ENCODE measurements at places on chromosomes 3 and 15. TPM values are rescaled to one million over a fixed set of nuclear protein-coding genes. Genes with fewer than 3 reads are reported as not detected.
A peak's percentile ranks its signal among the peaks of the same experiment; 100 is the strongest.

- peaks cover 5% of the 10 kb centered on the region for H3K4me1 ChIP-seq
- no peaks in the 10 kb centered on the region for H3K36me3 ChIP-seq
- no peak overlapping the region for H3K4me3 ChIP-seq
- no peaks in the 10 kb centered on the region for H3K27me3 ChIP-seq
- DNase-seq = no peak
These were observed 187.3 kb downstream of the UBE2E2 start for GRCh38 chr3:23390446-23390845.

CCDC33 gene
- total RNA-seq = not detected

DNA sequence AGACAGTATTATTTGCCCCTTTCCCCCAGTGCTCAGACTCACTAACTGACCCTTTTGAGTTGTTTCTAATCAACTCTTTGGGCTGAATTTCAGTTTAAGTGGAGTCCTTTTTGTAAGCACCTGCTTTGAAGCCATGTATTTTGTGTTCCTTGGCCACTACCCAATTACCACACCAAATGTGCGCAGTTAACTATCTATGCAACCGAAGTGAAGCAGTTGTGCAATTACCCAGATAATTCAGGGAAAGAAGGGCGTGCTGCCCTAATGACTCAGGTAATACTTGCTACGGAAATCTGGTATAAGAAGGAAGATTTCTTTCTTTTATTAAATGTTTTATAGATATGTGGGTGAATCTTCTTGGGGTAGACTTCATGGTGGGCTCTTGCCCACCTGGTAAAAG is 371.9 kb upstream of the TBL1XR1 start:
- no peak for DNase-seq
- H3K27me3 ChIP-seq = no peaks in the 10 kb centered on the region

DNA sequence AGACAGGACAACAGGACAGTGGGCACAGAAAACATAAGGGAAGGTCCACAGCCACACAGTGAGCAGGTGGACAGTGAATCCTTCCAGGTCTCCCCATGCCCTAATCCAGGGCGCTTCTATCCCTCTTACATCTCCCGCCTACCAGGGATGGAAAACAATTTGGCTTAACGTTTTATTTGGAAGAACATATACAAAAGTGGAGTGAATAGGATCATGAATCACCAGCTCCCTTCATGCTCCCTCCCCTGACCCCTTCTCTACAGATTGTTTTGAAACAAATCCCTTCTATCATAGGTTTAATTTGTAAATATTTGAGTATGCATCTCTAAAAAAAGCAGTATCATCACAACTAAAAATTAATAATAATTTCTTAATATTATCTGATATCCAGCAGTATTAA is 52.5 kb downstream of the CLDN11 start:
- DNase-seq = no peak
- no peak overlapping the region for H3K27ac ChIP-seq
- H3K4me3 ChIP-seq = no peak overlapping the region
- no peaks in the 10 kb centered on the region for H3K36me3 ChIP-seq
- H3K27me3 ChIP-seq = no peaks in the 10 kb centered on the region

- H3K4me1 ChIP-seq = peaks cover 3% of the 10 kb centered on the region
- no peaks in the 10 kb centered on the region for H3K36me3 ChIP-seq
- no peak for DNase-seq
- peaks cover 76% of the 10 kb centered on the region for H3K27me3 ChIP-seq
- H3K4me3 ChIP-seq = no peak overlapping the region
- H3K27ac ChIP-seq = no peak overlapping the region
These were observed 126.7 kb downstream of the ARNT2 start for GRCh38 chr15:80530737-80531365.

- H3K36me3 ChIP-seq = no peaks in the 10 kb centered on the region
- no peaks in the 10 kb centered on the region for H3K27me3 ChIP-seq
- peak; percentile 51 for DNase-seq
- H3K27ac ChIP-seq = peak within 1 kb of the TSS; percentile 4
- peaks cover 25% of the 10 kb centered on the region for H3K4me1 ChIP-seq
These were observed at the start of gene TYRO3 for GRCh38 chr15:41558400-41559238. Gene TYRO3, plus strand, starts transcription at chr15:41559212. Its CDS starts 46 bp downstream, at chr15:41559258.

AQR gene
- 34.2 TPM for total RNA-seq

GRCh38 chr3:158058495-158059130 is 47.6 kb downstream of the SHOX2 start:
- H3K27me3 ChIP-seq = no peaks in the 10 kb centered on the region
- H3K4me3 ChIP-seq = no peak overlapping the region
- peaks cover 19% of the 10 kb centered on the region for H3K4me1 ChIP-seq
- H3K27ac ChIP-seq = no peak overlapping the region
- DNase-seq = no peak

- peak; percentile 89 for DNase-seq
- H3K4me1 ChIP-seq = peaks cover 46% of the 10 kb centered on the region
- no peaks in the 10 kb centered on the region for H3K27me3 ChIP-seq
- H3K36me3 ChIP-seq = no peaks in the 10 kb centered on the region
- peak overlapping the region; percentile 27 for H3K27ac ChIP-seq
These were observed 408.1 kb upstream of the ZNF385D start for GRCh38 chr3:22159004-22159695.

DNA sequence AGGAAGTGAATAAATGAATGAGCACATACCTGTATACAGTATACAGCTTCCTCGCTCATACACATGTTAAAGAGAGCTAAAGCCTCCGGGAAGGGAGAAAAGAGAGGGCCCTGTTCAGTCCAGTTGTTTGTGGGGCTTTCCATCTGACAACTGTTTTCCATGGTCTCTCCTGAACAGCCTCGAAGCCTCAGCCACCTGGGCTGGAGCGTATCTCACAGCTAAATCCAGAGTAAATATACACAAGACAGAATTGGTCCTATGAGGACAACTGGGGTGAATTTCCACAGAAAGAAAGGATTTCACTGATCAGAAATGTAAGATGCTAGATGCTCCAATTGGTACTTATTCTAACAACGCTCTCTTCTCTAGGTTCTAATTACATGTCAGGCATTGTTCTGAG is 103.5 kb downstream of the LIPC start:
- DNase-seq = no peak
- H3K4me3 ChIP-seq = no peak overlapping the region
- no peaks in the 10 kb centered on the region for H3K36me3 ChIP-seq

- no peaks in the 10 kb centered on the region for H3K27me3 ChIP-seq
- H3K27ac ChIP-seq = no peak overlapping the region
- H3K4me3 ChIP-seq = no peak overlapping the region
- no peaks in the 10 kb centered on the region for H3K36me3 ChIP-seq
- H3K4me1 ChIP-seq = peaks cover 10% of the 10 kb centered on the region
These were observed 102.4 kb upstream of the IGSF10 start for GRCh38 chr3:151563305-151563704.

GOLGA6D gene
- not detected for total RNA-seq

- no peaks in the 10 kb centered on the region for H3K36me3 ChIP-seq
- no peak overlapping the region for H3K27ac ChIP-seq
- no peak for DNase-seq
These were observed 85.1 kb downstream of the ZBTB20 start for GRCh38 chr3:115062009-115062408.

DNA sequence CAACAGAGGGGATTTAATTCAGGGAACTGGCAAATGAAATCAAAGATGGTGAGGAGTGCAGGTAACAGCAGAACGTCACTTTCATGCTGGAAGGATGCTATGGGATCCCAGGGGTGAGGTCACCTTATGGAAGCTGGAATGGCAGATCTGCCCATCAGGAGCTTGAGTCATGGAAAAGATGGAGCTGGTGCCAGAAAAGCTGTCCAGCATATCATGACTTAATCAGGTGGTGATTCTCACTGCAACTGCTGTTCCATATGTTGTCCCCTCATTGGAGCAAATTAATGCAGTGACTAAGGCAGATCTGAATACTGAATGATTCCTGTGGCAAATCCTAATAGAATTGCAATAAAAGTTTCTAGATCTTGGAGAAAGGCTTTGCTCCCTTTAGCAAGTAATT is 38.4 kb downstream of the HHLA2 start:
- no peak overlapping the region for H3K27ac ChIP-seq
- DNase-seq = peak; percentile 46
- H3K36me3 ChIP-seq = no peaks in the 10 kb centered on the region
- no peaks in the 10 kb centered on the region for H3K4me1 ChIP-seq
- no peak overlapping the region for H3K4me3 ChIP-seq

DNA sequence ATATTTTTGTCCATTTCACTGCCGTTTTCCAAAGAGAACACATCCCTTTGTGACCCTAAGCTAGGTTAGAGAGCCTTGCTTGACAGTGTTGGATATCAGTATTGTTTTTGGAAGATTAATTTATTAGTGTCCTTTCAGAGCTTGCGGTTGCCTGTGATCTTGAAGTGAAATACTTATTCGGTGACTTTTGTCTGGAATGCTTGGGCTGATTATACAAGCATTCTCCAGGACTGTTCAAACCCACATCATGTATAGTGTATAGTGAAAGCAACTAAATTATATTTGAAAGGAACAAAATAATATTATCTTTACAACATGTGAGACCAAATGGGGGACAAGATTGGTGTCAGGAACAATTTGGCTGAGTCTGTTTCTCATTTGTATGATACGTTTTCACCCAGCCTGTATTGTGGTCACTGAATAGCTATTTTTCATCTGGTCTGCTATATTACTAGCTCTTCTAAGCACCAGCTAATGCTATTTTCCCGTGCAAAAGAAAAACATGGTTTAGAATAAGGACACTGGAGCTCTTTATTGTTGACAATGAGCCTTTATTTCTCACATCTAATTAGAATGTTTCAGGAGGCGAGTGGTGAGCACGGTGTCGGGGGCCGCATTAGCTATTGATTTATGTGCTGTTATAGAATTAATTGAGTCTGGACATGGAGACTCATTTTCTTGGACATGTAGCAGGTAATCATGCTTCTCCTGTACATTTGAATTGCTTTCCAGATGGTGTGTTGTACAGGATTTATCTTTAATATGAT is 158.1 kb downstream of the APBA2 start:
- H3K4me3 ChIP-seq = no peak overlapping the region
- no peaks in the 10 kb centered on the region for H3K27me3 ChIP-seq
- DNase-seq = no peak

CCR1 gene
- not detected for total RNA-seq

DNA sequence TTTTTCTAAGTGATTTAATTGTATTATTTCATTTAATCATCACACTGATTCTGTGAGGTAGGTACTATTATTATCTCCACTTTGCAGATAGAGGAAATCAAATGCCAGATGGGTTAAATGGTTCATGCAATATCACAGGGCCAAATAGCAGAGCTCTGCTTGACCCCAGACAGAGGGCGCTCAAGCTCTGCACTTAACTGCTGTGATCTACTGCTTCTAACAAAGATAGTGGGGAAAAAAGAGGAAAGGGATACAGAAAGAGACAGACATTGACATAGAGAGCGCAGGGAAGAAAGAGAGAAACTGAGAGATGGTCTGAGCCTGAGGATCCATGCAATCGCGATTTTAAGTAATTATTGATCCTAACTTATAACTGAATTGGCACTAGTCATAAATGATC is 279.1 kb upstream of the THRB start:
- no peaks in the 10 kb centered on the region for H3K4me1 ChIP-seq
- DNase-seq = peak; percentile 65
- H3K4me3 ChIP-seq = no peak overlapping the region

DNA sequence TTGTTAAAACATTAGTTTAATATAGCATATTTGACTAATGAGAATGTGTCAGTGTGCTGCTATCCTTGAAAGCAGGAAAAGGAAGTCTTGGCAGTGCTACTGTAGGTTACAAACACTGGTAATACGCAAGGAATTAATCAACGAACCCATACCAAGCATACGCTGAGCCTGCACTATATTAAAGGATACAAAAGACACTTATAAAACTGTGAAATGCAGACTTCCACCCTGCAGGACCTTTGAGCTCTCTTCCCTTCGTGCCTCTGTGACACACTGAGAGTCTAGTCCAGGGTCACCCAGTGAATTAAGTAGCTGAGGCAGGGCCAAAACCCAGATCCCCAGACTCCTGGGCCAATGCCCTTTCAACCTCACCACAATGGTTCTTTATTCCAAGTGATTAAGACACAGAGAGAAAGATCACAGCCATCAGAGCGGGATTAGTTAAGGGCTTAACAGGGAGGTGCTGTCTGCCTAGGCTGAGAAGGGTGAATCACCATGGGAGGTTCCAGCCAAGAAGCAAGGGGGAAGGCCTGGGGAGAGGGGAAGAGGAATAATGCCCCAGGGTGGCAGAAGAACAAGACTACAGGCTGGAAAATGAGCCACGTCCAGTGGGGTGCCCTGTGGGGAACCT is 6.8 kb downstream of the ANXA2 start:
- peak; percentile 77 for DNase-seq
- H3K4me3 ChIP-seq = peak overlapping the region; percentile 67
- H3K4me1 ChIP-seq = peaks cover 82% of the 10 kb centered on the region
- H3K27ac ChIP-seq = peak overlapping the region; percentile 98

ALG1L2 gene
- total RNA-seq = not detected

- no peaks in the 10 kb centered on the region for H3K4me1 ChIP-seq
- no peaks in the 10 kb centered on the region for H3K27me3 ChIP-seq
- no peaks in the 10 kb centered on the region for H3K36me3 ChIP-seq
These were observed 10.8 kb upstream of the MEF2A start for GRCh38 chr15:99554880-99555488.

CLDN18 gene
- total RNA-seq = not detected

TRPM1 gene
- not detected for total RNA-seq

DNA sequence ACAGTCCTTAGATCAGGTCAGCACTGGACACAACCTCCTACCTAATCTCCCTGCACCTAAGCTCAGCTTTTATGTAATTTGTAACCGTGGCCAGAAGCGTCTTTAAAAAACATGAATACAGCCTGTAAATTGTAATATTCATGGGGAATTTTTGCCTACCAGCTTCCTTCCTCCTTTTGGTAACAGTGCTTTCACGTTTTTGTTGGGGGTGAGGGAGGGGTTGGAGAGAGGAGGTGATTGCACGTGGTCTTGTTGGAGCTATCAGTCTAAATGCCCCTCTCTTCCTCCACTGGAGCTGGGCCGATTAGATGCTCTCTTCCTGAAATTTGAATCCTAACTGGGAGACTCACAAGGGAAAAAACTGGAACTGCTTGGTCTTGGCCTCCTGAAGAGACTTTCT is 35.1 kb upstream of the SCN5A start:
- H3K36me3 ChIP-seq = no peaks in the 10 kb centered on the region
- no peaks in the 10 kb centered on the region for H3K4me1 ChIP-seq
- H3K27me3 ChIP-seq = peaks cover 89% of the 10 kb centered on the region
- DNase-seq = no peak
- H3K27ac ChIP-seq = no peak overlapping the region

DNA sequence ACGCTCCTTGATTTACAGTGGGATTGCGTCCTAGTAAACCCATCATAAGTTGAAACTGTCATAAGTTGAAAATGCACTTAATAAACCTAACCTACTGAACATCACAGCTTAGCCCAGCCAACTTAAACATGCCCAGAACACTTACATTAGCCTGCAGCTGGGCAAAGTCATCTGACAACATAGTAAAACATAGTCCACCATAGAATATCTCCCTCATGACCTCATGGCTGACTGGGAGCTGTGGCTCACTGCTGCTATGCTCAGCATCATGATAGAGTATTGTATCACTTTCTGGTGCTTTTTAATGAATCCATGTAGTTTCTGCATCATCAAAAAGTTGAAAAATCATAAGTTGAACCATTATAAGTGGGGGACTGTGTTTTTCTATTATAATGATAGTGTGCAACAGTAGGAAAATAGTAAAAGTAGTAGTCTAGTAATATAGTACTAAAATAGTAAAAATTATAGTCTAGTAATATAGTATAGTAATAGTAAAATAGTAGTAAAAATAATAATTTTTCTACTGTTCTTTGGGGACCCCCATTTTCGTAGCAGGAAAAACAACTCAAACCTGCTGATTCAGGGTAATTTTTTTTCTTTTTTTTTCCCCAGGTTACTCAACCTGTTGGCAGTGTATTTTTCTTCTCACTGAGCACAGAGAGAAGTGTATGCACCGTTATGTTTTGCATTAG is 233.5 kb downstream of the MYRIP start:
- H3K36me3 ChIP-seq = no peaks in the 10 kb centered on the region
- no peak overlapping the region for H3K4me3 ChIP-seq
- DNase-seq = no peak
- no peaks in the 10 kb centered on the region for H3K4me1 ChIP-seq

KLHL6 gene
- not detected for total RNA-seq

Measured in PC-3 (cell line).